ENCODE measurements at places on chromosomes 4 and X. TPM values are rescaled to one million over a fixed set of nuclear protein-coding genes. Genes with fewer than 3 reads are reported as not detected.

Gene FMR1NB
- not detected for total RNA-seq

Gene SPANXD
- total RNA-seq = not detected

Gene SLC25A4
- total RNA-seq = 57.3 TPM

Gene MAGEA3
- total RNA-seq = not detected

Gene TBC1D14
- total RNA-seq = 45.6 TPM

- DNase-seq = no peak
These were observed 215.6 kb downstream of the PALLD start for GRCh38 chr4:168712316-168712890.

GRCh38 chrX:20181598-20182329 is 40.1 kb upstream of the EIF1AX start:
- DNase-seq = no peak

DNA sequence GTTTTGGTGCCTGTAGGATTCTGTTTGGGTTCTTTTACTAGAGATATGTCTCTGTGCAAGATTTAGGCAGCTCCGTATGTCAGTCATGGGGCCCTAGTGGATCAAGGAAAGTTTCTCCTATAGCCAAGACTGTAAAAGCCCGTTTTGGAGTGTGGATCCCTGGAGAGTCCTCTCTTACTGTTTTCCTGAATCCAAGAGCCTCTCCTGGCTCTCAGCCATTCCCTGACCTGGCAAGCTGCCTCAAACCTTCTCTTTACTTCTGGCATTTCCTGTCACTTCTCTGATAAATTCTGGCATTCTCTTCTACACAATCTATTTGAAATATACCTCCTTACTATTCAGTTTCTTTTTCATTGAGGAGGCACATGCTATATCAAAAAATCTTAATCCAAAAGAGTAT is 41.4 kb downstream of the DCAF12L2 start:
- DNase-seq = no peak

DNA sequence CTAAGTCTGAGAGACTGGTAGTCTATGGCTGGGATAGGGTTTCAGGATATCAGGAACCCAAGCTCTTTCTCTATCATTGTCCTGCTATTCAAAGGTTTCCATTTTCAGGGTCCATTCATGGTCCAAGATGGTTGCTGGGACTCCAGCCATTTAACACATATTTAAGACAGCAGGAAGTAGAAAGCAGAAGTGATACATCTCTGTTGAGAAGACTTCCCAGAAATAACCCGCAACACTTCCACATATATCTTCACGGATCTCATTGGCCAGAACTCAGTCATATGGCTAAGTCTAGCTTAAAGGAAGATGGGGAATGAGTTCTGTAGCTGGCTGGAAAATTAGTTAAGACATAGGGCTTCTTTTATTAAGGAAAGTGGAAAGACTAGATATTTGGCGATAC is 23.8 kb downstream of the CTSO start:
- no peak for DNase-seq

- DNase-seq = no peak
These were observed 97.2 kb upstream of the ACSL4 start for GRCh38 chrX:109830157-109830703.

DNA sequence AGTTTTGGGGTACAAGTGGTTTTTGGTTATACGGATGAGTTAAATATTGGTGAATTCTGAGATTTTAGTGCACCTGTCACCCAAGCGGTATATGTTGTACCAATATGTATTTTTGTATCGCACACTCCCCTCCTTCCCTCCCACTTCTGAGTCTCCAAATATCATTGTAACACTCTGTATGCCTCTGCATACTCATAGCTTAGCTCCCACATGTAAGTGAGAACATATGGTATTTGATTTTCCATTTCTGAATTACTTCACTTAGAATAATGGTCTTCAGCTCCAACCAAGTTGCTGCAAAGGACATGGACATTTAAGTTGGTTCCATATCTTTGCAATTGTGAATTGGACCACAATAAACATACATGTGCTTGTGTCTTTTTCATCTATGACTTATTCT is 103.0 kb upstream of the ADAMTS3 start:
- DNase-seq = no peak

DNA sequence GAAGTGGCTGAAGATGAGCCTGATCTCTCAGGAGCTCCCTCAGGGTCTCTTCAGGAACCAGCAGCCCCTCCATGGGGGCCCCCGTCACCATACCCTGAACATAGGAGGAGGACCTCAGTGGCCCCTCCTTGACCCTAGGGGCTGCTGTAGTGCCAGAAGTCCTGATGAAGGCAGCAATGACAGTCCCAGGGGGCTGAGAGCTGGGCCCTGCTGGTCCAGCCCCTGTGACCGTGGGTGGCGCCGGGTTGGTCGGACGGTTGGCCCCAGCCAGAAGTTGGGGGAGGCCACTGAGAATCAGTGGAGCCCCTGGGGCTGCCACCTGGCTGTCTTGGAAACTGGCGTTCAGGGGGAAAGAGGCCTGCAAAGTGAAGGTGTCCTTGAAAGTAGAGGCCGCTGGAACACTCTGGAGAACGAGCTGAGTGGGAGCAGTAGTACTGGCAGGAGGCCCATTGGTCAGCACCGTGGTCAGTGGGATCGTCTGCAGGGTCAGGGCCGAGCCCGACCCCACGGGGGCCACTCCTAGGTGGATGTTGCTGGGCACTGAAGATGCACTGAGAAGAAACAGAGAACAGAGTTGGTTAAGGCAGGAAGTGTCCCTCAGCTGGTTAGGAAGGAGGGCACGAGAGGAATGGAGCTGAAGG is 43.2 kb downstream of the ELF4 start:
- no peak for DNase-seq

GRCh38 chr4:139668036-139668435 is 2.4 kb downstream of the MGST2 start:
- no peak for DNase-seq

GRCh38 chr4:102826105-102826889 is 1.1 kb downstream of the UBE2D3 start:
- DNase-seq = no peak

DNA sequence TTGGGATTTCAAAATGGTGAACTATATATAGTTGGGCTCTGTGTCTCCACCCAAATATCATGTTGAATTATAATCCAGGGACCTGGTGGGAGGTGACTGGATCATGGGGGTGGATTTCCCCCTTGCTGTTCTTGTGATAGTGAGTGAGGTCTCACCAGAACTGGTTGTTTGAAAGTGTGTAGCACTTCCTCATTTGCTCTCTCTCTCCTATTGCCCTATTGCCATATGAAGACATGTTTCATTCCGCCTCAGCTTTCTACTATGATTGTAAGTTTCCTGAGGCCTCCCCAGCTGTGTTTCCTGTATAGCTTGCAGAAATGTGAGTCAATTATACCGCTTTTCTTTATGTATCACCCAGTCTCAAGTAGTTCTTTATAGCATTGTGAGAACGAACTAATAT is 545.6 kb downstream of the TRAM1L1 start:
- no peak for DNase-seq

- no peak for DNase-seq
These were observed 149.9 kb downstream of the FGF16 start for GRCh38 chrX:77597090-77597489.

GRCh38 chr4:76703676-76704075 is 194.3 kb downstream of the SOWAHB start:
- DNase-seq = no peak

DNA sequence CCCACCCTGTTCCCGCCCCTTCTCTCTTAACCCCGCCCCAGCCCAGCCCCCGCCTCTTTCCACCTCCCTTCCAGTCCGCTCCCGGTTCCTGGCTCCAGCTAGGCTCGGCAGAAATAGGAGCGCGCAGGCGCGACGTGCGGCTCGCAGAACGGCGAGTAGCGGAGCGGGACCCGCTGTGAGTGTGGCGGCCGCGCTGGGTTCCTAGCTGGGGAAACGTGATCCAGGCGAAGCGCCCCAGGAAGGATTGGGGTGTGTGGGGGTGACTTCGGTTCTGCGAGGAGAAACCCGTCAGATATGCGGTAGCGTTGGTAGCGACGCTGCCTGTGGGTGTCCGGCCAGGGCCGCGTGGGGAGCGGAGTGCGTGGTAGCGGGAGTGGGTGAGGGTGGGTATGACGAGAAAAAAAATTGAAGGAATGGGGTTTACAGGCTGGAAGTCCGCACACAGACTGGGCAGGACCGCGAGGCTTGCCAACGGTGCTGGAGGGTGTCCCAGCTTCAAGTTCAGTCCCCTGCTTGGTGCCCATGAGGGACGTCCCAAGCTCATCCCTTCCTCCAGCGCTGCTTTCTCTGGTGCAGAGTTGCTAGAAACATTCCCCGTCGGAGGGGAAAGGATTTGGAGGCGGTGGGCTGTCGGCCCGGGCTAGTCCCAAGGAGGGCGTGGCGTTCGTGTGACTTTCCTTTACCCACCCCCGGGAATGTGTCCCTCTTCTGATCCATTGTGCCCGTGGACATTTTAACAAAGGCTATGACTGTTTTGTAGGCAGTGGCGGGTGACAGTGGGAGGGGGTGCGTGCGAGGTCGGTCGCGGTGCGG is at the start of gene PRRG1:
Gene PRRG1, plus strand, starts transcription at position 144 of the 813 bp plus-strand sequence. CDS start 56,886 bp downstream, outside the sequence.
- DNase-seq = peak; percentile 88

All from left lung (tissue), 14 donors.